SW 1271 (cell line): ENCODE measurements at places on chromosomes 12 and 14.
A peak's percentile ranks its signal among the peaks of the same experiment; 100 is the strongest.

DNA sequence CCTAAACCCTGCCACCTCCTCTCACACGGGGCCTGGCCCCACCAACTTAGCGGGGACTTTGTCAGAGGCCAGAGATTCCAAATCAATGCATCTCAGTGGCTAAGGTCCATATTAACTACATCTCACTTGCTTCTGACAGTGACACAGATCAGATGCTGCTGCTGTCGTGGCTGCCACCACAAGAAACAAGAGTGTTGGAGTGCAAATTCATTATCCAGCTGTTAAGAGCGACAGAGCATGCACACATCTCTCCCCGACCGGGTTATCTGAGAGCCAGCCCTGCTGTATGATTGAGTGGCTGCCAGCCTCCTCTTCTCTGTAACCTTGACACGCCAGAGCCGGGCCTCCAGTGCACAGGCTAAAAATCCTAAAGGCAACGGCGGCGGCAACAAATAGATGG is 40.2 kb downstream of the SPRING1 start:
- DNase-seq: no peak

- DNase-seq: no peak
Measured at GRCh38 chr12:47414511-47414910, 291.3 kb downstream of the RPAP3 start.

- DNase-seq: no peak
Measured at GRCh38 chr14:104752423-104752734, 568 bp upstream of the SIVA1 start.

DNA sequence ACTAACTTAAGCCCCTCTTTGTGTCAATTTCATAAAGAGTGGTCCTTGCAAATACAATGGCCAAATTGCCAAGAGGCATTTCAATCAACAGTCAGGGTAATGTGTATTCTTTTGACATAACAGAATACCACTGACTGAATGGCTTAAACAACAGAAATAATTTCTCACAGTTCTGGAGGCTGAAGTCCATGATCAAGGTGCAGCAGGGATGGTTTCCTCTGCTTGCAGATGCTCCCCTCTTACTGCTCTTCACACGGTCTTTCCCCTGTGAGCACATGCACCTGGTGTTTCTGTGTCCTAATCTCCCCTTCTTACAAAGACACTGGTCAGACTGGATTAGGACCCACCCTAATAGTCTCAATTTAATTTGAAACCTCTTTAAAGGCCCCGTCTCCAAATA is 31.9 kb downstream of the FGFR1OP2 start:
- no peak for DNase-seq

GRCh38 chr12:106780010-106780631 is 5.6 kb downstream of the RIC8B start:
- DNase-seq: no peak

- no peak for DNase-seq
Measured at GRCh38 chr12:31582155-31582554, 8.8 kb downstream of the DENND5B start.

GRCh38 chr12:26402648-26403047 is 207.3 kb downstream of the SSPN start:
- DNase-seq: no peak

DNA sequence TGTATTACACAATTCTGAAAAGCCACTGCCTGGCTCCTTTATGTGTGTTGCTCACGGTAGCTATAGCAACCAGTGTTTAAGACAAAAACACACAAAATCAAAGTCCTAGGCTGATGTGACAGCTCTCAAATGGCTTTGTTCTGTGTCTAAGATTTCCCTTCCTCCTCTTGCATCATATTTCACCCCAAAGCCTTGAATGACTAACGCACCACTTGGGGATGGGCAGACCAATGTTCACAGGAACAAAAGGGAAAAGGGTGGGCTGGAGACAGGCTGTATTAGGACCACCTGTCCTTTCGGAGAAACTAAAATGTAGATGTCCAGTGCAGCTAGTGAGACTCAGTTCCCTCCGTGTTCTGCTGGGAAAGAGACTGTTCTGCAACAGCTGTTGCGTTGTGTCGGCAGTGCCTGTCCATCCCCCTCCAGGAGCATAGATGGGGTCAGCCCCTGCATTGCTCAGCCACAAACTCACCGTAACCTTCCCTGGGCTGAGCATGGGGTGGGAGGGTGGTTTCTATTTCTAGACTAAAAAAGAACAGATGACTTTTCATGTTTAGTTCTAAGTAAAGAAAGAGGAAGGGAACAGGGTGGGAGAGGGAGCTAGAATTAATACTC is 26.8 kb upstream of the DAAM1 start:
- DNase-seq: no peak

DNA sequence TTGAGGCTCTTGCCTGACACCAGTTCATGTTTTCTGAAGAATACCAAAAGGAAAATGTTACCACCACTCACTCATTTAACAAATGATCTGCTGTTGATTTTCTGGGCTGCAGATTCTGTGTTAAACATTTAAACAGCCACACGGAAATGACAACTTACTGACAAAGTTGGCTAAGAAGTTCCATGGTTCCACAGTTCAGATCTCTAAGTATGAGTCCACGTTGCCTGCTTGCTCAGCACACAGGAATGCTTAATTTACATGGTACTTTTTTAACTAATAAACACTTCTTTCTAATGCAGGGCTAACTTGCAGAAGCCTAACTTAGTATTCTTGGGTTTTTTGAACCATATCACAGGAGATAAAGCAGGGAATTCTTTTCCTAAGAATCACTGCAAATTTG is 34.7 kb downstream of the PTGER2 start:
- no peak for DNase-seq

GRCh38 chr12:125287155-125287847 is 222.1 kb downstream of the AACS start:
- no peak for DNase-seq

GRCh38 chr12:120474616-120474960 is 5.0 kb upstream of the SRSF9 start:
- DNase-seq: peak; percentile 41
